ENCODE measurements at places on chromosomes 13 and 19.

- no peak for DNase-seq
Measured at GRCh38 chr19:597406-598315, 8.0 kb downstream of the HCN2 start.

DNA sequence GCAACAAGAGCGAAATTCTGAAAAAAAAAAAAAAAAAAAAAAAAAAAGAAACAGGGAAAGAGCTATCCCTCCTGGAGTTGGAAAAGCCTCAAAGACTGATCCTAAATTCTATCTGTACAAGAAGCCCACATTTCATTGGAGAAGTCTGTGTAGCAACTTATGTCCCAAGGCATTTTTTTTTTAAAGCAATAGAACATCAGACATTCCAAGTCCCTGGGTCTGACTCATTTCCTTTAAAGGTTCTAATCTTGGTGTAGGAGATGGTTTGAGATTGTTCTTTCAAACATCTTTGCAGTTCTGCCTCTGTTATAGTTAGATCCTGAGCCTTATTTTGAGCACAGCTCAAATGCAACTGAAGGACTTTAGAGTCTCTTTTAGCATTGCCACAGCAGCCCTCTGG lies 706.5 kb upstream of the MIR17HG start:
- DNase-seq: no peak

- DNase-seq: no peak
Measured at GRCh38 chr13:46961719-46962118, 64.9 kb upstream of the HTR2A start.

DNA sequence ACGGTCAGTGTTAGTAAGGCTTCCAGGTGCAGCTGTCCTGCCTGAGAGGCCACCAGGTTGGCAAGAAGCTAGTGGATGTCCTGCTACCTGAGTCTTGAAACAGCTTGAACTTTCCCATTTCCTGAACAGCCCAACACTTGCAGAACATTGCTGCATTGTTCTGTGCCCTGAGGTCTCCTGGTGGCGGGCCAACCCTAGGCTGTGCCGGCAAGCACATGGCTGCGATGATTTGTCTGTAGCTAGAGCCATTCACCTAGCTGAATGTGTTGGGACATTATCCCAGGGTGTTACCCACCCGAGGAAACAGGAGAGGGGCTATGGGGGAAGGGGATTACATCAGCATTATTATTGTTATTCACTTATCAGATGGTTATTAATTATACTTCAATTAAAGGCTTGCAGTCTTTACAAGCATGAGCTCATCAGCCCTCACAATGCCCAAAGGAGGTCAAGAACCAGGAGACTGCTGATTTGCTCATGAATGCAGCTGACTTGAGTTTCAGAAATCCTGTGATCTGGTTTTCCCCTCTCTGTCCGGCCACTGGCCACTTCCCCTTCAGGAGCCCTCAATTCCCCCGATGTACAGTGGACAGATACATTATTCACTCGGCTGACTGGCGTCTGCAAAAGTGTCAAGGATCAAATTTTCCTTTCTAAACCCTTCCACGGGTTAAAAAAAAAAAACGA lies 187.6 kb upstream of the TSC22D1 start:
- no peak for DNase-seq

GRCh38 chr13:29849071-29849631 lies 1.3 kb downstream of the UBL3 start:
- no peak for DNase-seq

- no peak for DNase-seq
Measured at GRCh38 chr13:84812078-84812477, 929.8 kb upstream of the SLITRK1 start.

DNA sequence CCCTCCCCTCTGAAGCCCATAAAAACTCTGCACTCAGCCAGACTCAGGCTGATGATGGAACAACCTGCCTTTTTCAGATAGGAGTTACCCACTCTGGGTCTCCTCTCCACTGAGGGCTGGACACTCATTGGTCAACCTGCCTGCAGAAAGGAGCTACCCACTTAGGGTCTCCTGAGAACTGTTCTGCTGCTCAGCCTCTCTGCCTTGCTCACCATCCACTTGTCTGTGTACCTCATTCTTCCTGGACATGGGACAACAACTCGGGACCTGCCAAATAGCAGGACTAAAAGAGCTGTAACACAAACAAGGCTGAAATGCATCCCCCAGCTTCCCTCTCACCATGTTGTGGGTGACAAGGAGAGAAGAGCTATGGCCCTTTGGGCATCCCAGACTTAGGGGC lies 18.4 kb upstream of the RCBTB2 start:
- DNase-seq: no peak

DNA sequence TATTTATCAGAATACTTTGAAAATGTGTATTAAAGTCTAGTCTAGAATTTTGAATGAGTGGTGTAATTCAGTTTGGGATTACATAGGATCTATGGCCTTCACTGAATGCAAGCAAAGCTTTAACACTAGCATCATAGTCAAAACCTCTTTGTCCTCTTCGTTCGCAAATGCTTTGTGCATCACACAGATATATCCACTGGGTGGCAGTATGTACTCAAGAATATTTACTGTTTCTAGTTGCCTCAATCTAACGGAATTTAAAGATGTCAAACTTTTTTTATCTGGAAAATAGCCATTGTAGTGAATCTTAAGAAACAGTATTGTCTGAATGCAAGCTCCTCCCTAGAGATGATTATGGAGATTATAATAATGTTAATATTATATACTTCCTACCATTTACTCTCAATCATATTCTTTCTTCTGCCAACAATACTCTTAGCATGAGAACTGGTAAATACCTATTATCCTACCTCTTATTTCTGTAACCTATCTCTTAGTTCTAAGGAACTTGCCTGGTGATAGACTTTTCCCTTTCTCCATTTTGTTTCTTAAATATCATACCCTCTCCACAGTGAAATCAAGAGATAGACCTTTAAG lies 25.8 kb downstream of the LACC1 start:
- no peak for DNase-seq

GRCh38 chr13:85675151-85675907 lies 123.9 kb downstream of the SLITRK6 start:
- DNase-seq: no peak

GRCh38 chr19:17281391-17282304 lies at the start of gene ANKLE1:
ANKLE1 (plus strand) TSS chr19:17281901; CDS start chr19:17281921, 20 bp downstream.
- no peak for DNase-seq

DNA sequence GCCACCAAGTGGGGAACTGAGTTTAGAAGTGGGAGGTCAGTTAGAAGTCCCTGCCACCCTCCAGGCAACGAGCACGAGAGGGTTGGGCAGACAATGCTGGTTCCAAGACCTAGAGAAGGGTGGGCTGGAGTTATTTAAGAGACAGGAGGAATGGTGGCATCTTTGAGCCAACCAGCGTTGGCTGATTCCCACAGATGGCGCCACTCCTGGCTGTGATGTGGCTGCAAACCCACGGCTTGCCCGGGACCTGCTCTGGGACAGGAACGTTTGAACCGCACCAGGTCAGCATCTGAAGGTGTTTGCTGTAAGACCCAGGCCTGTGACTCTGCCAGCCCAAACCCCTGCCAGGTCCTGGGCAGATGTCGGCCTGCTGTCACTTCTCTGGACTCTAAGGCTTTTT lies 42.8 kb downstream of the BICRA start:
- no peak for DNase-seq
